ENCODE measurements at places on chromosomes 4 and X.

DNA sequence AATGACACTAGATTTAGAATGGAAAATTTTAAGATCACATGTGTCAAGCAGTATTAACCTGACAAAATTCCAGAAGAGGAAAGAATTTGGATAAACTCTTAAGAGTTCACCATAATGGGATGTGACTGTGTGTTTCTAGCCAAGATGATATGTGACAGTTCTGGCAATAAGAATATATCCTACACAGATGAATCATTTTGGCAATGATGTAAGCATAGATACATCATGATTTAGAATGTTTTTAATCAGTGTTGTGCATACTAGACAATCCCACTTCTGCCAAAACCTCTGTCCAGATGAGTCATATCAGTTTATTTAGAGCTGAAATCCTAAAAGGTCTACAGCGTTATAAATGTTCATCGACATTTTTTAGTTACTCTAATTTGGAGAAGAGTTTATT, 48.8 kb downstream of the PTCHD1 start:
- no peak for DNase-seq

DNA sequence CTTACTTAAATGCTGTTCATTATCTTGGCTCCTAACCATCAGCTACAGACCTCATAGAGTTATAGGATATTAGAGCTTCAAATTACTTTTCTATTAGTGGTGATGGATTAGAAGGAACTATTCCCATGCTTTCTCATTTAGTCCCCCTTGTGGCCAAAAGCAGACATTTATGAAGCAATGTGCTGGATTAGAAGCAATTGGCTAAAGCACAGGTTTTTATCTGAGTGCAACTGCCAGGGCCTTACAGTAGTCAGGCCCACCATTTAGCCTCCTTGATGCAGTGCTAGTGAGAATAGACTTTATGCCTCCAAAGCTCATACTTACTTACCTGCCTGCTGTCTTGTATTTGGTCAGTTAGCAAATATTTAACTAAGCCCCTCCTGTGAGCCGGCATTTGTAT, 93.0 kb downstream of the TSPAN7 start:
- no peak for DNase-seq

DNA sequence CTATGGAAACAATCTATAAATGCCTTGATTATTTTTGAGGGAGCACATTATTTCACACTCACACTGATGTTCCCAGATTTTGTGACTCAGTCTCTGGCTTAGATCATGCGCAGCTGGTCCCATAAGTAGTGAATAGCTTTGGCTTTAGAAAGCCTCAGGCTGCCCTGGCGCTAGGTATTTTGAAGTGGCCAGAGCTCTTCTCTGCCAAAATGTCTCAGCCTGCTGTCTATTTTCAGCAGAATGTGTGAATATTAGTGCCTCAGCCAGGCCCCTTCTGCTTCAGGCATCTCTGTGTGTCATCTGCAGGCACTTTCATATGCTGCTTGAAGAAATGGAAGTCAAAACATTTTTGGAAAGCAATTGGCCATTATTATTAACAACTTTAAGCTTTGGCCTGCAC, 931.0 kb upstream of the INTU start:
- DNase-seq: no peak

DNA sequence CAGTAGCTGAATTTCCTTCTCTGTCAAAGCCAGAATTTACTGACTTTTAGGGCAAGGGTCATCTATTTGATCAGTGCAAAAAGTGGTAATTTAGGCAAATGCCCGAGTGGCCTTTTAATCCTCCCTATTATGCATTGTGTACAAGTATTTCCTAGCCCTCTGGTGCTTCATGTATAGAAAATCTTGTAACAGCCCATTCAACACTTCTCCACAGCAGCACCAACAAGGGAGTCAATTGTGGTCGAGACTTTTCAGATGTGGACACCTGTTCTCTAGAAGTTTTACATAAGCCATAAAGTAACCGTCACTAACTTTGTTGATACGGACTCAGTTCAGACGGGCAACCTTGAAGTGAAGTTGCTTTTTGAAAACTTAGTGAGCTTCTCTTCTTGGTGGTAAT, 50.9 kb upstream of the FHDC1 start:
- DNase-seq: no peak

DNA sequence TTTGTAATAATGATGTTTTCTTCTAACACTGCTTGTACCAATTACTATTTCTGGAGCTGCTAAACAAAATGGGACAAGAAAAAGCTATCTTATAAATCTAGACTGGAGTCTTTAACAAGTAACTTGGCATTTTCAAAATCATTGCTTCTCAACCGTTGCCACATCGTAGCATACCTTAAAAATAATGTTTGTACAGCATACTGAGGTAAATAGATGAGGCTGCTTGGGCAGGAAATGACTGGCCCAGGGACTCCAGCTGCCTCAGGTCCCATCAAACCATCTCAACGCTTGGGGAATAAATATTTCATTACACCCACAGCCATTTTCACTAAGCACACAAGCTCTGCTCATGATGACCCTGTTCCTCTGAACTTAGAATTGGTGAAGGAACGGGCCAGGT, 115.1 kb downstream of the SPANXA1 start:
- DNase-seq: no peak

DNA sequence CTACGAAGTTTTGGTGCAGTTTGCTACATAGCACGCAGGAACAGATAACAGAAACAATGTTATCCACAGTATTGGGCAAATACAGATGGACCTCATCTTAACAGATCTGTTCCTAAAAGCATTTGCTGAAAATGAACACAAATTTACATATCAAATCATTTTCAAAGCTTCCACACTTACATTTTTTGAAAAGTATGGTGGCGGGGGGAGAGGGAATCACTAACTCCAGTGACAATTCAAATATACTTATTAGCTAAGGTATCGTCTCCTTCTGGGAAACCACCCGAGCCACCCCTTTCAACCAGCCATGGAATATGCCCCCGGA, 175.0 kb downstream of the NSUN7 start:
- no peak for DNase-seq

DNA sequence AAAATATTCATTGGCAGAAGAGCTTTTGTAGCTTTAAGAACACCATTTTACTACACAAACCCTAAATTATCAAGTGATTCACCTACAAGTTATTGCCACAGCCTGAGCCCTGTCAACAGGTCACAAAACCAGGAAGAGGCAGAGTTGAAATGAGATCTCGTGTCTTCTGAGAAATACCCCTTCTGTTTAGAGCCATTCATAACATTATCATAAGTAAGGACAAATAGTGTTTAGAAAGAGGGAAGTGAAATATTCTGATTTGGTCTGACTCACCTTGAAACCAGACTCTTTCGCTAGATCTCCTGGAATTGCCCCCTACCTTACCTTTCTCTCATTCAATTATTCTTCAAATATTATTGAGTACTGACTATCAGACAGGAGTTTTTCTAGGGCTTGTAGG, 5.9 kb downstream of the ETDB start:
- no peak for DNase-seq

DNA sequence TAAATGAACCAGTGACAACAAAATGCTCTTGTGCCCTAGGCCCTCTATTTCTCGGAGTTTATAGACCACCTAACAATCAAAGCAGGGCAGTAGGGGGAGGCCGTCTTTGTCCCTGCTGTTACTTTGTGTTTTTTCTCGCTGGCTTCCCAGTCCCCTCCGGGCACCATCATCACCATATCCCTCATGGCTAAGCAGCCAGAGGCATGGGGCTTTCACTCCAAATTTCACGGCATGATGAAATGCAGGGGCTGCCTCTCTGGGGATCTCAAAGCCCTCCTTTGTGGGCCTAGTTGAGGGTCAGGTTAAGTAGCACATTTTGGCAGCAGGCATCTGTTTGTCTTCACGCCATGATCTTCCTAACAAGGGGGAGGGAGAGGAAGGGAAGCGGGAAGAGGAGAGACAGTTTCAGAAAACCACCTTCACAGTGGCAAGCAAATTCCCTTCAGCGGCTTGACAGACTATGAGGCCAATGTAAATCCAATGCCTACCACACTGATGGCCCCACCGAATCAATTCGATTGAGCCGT, 91.9 kb downstream of the ANOS1 start:
- no peak for DNase-seq

DNA sequence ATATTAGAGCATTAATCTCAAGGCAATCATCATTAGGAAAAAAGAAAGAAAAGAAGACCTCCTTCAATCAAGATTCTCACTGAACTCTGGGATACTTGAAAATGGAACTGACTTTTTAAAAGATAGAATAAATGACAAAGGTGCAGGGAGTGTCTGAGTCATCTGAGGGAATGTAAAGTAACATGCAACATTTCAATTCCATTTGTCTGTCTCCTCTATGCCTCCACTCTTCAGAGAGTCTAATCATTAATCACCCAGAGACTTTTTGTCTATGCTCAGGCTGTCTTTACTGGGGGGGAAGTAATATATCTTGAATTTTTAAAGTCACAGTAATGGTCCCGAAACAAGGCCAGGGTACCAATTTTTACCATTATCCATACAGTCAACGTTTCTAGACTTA, 55.0 kb upstream of the PACRGL start:
- DNase-seq: no peak

- DNase-seq: no peak
These were observed 69.2 kb downstream of the FBXO8 start for GRCh38 chr4:174214101-174214878.

DNA sequence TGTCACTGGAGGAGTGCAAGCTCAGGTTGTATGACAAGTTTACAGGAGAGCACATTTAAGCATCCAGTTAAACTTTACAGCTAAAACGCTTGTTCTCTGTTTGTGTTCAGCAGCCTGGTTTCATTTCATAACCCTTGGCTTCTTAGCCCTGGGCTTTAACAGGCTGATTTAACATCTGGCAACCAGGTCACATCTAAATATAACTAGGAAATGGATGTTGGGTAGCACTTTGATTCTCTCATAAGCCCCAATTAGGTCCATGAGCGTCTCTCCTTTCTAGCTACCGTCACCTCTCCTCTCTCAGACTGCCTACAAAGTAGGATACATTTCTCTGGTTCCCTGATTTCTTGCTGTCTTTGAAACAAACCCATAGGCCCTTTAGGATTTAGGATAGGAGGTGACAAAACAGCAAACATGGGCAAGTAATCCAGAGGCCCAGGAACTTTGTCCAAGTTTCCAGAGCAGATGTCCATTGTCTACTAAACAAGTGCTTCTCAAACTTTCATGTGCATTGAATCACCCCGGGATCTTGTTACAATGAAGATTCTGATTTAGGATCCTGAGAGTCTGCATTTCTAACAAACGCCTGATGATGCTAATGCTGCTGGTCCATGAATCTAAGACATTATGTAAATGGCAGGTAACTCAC, 22.5 kb downstream of the OTUD6A start:
- no peak for DNase-seq

GRCh38 chrX:43958529-43958928, 14.7 kb downstream of the NDP start:
- no peak for DNase-seq

GRCh38 chr4:179028321-179028720, 1586.1 kb upstream of the AGA start:
- DNase-seq: no peak

DNA sequence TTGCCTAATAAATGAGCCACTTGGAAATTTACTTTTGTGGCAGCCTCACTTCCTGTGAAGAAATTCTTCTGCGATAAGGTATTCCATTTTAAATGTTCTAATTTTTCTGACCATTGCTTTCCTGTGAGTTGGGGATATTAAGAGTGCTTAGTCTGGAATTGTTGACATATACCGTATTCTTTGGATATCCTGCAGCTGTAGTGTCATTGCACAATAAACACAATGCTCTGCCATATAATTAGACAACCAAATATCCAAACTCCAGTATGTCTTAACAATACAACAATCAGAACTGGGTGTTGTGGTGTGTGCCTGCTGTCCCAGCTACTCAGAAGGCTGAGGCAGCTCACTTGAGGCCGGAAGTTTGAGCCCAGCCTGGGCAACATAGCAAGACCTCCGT, 99.4 kb downstream of the LUZP4 start:
- no peak for DNase-seq

- DNase-seq: no peak
These were observed 16.4 kb downstream of the BANK1 start for GRCh38 chr4:101806914-101807313.

DNA sequence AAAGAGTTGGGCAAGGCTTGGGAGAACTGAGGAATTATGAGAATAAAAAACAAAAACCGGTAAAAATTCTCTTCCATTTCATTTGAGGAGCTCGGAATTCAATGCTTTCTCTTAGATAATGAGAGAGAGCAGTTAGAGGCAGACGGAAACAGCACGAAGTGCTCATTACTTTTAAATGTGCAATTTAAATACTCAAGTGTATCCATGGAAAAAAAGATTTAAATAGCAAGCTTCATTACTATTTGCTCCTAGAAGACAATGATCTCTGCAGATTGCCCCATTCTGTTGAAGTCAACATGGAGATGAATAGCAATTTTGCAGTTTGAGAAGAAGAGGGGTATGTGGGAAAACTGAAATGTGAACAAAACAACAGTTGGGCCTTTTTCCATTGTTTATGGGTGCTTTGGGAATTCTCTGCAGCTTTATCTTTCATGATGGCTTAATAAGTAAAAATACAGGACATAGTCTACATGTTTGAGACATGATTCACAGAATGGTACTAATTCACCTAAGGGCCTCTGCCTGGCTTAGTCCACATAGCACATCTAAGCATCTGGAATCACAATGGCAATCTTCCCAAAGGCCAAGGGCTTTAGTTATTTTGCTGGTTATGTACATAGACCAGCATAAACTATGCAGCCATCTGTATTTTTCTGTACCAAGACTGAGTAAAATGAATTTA, 512.7 kb upstream of the FAT1 start:
- no peak for DNase-seq

DNA sequence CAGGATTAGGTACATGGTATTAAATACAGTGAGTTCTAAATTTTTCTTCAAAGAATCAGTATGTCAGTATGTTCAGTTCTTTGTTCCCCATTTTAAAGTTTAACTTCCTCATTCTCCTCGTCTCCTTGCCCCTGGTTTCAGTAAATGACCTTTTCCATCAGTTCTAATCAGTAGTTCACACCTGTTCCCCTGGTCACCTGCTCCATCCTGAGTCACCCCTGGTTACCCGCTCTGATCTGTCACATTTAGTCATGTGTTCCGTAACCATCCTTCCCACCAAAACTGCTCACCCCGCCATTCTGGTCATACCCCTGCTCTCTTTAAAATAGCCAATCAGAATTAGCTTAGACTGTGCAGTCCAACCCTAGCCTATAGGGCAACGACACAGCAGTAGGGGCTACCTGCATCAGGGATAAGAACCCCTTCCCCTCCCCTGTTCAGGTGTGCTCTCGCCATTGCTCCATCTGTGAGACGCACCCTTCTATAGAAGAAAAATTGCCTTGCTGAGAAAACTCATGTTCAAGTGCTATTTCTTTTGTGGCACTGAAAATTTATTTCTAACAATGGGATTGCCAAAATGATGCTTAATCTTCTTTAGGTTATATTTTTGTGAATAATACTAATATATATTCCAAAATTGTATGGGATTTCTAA, 181.3 kb downstream of the OR13H1 start:
- no peak for DNase-seq

- no peak for DNase-seq
These were observed 33.2 kb upstream of the ARMCX4 start for GRCh38 chrX:101452056-101452455.

DNA sequence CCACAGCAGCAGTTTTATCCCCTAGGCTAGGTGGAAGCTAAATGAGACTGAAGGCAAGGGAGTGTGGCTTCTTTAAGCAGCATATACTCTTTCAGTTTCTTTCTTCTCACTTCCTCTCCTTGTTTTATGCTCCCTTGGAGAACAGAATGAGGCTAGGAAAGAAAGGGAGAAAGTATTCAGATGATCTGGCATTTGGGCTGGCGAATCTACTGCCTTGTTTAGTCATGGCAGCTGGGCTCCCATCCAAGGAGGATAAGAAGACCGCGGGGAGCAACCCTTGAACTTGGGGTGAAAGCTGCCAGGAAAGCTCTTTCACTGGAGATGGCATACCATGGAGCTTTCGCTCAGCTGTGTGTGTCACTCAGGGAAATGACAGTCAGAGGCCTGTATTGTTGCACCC, 72.1 kb downstream of the ARHGEF38 start:
- DNase-seq: no peak

Data from activated CD4-positive, alpha-beta T cell treated with anti-CD3 and anti-CD28 coated beads, Interleukin-2, amount 50 U/mL, for 4 hours (primary cell).